NCI-H526 treated with DMSO at 0.1 percent for 48 hours (cell line): ENCODE measurements at places on chromosomes 12 and 14.

DNA sequence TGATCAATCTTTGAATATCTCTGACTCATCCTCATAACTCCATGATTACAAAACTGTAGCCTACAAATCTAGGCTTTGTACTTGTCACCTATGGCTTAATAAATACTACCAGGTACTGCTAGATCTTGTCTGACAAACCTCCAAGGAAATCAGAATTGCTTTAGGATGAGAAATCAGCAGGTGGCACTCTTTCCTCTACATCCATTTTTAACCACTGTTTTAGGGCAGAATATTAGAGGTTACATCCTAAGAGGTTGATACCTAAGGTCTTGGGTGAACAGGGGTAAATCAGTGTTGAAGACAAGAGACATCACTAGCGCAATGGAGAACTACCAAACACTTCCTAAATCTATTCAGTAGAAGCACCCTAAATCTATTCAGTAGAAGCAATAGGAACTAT, 63.1 kb upstream of the SOX5 start:
- no peak for DNase-seq

- DNase-seq: no peak
Observed at GRCh38 chr12:108939594-108939993, 59.7 kb downstream of the DAO start.

DNA sequence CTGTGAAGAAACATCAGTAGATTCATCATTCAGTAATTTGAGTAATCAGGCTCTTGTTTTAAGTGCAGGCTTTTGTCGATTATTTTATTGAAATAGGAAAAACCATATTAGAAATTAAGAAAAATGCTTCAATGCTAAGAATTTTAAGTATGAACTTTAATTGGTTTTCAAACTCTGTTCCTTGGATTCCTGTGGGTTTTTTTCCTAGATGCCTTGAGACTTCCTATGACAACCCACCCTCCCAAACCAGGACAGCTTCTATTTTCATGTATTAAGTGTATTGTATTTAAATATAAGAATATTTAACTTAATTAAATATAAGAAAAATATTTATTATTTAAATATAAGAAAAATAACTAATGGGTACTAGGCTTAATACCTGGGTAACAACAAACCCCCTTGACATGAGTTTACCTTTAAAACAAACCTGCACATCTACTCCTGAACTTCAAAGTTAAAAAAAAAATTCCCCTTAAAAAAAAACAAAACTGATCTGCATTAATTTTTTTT, 3.0 kb downstream of the ARHGAP5 start:
- DNase-seq: no peak

GRCh38 chr12:24554612-24555295, 394.1 kb downstream of the BCAT1 start:
- DNase-seq: no peak

DNA sequence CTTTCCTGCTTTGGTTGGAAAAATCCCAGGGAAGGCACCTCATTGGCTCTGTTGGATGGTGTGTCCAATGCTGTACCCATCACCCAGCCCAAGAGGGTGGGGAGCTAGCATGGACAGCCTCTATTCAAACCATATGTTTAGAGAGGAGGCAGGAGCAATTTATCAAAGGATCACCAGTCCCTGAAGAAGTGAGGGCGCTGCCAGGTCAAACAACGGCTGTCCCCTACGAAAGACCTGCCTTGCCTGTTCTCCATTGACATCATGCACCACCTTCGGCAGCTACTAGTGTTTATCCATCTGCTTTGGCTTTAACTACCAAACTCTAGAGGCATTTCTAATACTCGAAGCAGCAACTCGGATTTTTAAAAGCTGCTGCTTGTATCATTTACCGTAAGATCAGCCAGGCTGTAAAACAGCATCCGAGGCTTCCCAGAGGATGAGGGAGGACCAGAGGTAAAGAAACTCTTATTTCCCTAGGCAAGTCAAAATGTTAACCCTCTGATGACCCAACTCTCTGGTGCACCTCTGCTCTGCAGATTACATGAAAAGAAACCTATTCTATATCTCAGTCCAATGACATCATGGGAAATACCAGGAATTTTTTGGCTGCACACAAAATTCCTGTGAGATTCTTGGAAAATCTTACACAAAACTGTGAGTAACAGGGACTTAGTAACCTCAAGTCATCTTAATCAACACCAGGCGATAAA, 720.9 kb upstream of the TBX3 start:
- no peak for DNase-seq
